ENCODE measurements at places on chromosomes 7 and 10.

DNA sequence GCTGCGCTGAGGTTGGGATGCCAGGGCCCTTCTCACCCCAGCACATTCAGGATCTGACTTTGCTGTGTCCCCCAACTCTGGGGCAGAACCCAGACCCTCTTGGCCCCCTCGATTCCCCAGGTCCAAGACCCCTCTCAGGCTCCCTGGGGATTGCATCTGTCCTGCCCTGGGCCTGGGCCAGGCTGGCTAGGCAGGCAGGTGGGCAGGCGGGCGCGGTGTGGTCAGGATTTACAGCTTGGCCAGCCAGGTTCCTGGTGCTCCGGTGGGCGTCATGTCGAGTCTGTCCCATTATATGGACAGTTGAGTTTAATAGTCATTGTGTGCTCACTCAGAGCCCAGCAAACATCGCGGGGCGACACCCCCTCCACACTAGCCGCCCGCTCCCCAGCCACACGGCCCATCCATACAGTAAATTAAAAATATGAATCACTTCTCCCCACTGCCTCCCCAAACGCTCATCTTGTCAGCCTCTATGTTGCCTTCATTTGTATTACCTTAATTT is 23.5 kb downstream of the POLL start:
- no peak for DNase-seq

GRCh38 chr10:34078745-34079470 is 736.2 kb downstream of the PARD3 start:
- peak; percentile 19 for DNase-seq

- DNase-seq, result peak; percentile 8
Measured at GRCh38 chr10:14219411-14219810, 111.3 kb downstream of the FRMD4A start.

DNA sequence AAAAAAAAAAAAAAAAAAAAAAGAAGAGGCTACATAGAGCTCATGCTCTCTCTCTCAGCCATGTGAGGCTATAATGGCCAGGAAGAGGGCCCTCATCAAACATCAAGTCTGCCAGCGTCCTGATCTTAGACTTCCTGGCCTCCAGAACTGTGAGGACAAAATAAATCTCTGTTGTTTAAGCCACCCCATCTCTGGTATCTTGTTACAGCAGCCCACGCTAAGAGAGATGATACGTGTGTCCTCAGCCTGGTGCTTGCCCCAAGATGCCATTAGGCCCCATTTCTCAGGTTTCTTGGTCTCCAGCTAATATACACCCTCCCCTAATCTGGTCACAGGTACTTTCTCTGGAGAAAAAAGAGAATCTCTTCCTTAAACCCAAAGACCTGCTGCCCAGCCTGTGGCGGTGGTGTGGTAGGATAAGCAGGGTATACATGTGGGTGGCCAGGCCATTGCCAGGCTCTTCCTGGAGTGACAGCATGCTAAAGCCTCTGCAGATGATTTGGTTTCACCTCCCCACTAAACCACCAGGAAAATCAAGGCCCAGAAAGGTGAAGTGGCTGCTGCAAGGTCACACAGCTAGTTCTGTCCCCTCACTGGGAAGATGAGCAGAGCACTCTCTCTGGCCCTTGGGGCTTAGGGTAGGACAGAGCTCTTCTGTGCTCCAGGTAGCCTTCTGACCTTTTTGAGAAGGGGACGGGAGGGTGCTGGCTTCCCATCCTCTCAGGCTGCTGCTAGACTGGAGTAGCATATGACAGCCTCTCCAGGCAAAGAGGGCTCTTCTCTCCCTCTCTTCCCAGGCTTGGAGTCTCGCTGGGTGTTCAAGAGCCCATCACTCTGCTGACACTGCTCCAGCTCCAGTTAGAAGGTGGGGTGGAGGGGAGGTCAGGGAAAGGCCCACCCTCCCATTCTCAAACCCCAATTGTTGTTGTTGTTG is 5.2 kb downstream of the SPOCK2 start:
- DNase-seq, result no peak

Data from EH (cell line).